Gastroesophageal sphincter (tissue), 4 donors: ENCODE measurements at places on chromosomes 4 and X. TPM values are rescaled to one million over a fixed set of nuclear protein-coding genes. Genes with fewer than 3 reads are reported as not detected.

DNA sequence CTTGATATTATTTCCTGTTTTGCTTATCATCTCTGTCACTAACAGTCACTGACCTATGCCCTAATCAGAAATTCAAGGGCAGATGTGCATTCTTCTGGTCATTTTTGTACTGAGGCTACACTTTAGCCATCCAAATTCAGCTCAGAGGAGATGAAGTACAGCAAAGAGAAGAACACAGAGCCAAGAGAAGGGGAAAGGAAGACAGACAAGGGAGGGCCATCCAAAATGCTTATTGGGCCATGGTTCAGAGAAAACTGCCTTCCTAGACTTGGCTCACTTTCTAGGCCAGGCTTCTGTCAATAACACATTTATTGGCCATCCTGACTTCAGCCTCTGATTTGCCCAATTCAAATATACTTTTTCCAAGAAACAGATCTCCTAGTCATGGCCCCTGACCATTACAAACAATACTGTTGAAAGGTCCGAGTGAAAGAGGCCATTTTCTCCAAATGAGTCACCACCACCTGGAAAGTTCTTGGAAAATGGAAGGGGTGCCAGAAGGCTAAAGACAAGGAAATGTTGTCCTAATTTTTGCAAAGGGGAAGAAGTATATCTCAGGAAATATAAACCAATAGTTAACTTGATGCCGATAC, 56.4 kb downstream of the DCX start:
- ATAC-seq, result no peak

DNA sequence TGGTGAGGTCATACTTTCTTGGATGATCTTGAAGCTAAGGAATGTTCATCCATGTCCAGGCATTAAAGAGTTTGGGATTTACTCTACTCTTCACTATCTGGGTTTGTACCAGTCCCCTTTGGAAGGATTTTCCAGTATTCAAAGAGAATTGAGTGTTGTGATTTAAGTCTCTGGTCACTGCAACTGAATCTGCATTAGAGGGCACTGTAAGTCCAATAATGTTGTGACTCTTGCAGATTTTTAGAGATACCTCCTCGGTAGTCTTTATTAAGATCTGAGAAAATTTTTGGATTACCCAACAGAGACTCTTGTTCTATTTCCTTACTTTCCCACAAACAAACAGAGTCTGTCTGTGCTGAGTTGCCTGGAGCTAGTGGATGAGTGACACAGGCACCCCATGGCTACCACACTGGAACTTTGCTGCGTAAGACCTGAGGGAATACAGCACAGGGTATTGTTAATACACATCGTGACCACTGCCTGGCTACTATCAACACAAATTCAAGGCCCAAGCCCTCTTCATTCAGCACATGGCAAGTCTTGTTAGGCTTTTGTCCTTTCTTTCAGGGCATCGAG, 357.1 kb upstream of the KLHL4 start:
- ATAC-seq, result no peak

DNA sequence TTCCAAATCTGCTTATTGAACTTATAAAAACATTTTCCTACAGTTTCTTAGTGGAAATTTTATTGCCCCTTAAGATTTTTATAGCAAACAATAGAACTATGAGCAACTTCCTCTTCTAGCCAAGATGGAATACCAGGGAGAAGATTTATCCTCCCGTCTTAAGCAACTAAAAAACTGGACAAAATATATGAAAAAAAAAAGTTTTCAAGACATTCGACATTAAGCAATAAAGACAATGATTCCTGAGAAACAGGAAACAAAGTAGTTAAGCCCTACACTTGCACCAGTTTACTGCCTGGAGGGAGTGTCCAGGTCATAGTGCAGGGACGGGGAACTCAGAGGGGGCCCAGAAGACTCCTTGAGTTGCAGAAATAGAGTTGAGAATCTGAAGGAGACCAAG, 516.1 kb upstream of the DIPK2B start:
- ATAC-seq, result no peak

The SLC9B1 gene
- 2.8 TPM for total RNA-seq

The HEPH gene
- total RNA-seq, result 91.5 TPM
